ENCODE measurements at places on chromosomes 13 and 19.

DNA sequence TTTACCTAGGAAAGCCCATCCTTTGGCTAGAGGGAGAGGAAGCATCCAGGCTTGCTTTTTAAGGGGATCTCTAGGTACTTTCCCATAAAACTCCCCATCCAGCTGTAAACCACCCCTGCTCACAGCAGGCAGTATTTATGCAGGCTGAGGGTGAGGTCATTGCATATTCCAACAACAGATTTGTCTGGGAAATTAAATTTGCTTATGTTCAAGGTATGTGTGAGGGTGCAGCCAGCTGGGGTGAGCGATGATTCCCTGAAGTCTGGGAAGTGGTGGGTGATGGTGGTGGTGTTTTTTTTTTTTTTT, 96.3 kb upstream of the C1QTNF9B start:
- DNase-seq: peak; percentile 27

DNA sequence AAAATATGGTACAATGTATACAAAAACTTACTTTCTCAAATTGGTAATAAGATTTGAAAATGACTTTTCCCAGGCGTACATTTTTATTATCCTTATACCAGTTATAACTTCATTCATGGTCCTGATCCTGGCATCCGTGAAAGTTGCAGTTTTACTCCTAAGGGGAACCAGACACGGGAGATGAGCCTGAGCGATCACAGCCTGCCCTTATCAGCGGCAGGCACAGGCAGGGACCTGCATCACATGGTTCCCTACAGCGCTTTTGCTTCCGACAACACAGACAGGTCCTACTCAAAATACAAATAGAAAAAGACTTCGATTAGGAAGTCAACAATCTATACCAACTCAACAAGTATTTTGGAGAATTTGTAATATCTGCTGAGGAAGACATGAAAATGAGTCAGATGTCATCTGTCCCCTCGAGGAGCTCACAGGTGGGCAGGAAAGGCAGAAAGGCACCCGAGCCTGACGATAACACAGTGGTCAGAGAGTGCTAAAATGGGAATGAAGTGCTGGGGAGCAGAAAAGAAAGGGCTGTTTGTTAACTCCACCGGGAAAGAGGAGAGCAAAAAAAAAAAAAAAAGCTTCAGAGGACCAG, 93.4 kb downstream of the ABCC4 start:
- DNase-seq: no peak

DNA sequence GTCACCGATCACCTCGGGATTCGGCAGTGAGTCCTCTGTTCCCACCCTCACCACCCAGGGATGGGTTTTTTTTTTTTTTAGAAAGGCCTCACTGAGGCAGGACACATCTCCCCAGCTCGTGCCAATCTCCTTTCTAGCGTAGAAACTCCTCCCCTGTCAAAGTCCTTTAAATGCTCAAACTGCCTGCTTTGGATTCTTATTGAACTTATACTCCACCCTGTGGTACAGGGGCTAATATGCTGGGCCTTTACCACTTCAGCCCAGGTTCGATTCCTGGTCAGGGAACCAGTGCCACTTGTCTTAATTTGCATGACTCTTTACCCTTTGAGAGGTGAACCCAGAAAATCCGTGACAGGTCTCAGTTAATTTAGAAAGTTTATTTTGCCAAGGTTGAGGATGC, 8.3 kb upstream of the ZNF14 start:
- no peak for DNase-seq

- no peak for DNase-seq
Observed at GRCh38 chr13:39149896-39150295, 111.6 kb downstream of the NHLRC3 start.

DNA sequence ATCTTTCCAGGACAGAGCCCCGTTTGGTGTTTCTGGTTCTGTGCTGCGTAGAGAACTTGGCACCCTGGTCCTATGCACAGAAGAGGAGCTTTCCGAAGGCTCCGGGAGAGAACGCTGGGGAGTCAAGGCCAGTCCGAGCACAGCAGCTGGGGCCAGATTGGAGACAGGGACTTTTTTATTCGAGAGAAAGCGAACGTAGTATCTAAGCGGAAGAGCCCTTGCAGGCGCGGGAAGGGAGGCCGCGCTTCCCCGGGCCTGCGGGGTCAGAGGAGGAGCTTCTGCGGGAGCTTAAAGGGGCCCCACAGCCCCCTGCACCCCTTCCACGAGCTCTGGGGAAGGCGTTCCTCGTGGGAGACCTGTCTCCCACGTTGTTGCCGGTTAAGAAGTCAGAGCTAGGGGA, 48.6 kb upstream of the ARHGEF7 start:
- no peak for DNase-seq

- no peak for DNase-seq
Observed at GRCh38 chr13:33634546-33634982, 183.4 kb upstream of the RFC3 start.

DNA sequence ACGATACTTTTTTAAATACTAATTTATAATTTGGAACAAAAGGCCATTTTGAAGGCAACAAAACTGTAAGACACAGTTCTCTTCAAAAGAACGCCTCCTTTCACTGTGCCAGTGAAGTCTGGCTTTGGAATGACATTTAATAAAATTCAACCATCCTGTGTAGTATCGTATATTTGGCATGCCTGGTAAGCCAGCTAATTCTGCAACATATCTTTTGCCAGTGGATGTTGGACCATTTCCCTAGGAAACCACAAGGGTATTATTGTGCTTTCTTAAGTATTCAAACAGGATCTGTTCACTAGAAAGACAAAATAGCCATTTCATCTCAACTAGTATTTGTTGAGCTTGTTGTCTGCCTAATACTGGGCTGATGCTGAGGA, 111.6 kb downstream of the RGCC start:
- peak; percentile 47 for DNase-seq

DNA sequence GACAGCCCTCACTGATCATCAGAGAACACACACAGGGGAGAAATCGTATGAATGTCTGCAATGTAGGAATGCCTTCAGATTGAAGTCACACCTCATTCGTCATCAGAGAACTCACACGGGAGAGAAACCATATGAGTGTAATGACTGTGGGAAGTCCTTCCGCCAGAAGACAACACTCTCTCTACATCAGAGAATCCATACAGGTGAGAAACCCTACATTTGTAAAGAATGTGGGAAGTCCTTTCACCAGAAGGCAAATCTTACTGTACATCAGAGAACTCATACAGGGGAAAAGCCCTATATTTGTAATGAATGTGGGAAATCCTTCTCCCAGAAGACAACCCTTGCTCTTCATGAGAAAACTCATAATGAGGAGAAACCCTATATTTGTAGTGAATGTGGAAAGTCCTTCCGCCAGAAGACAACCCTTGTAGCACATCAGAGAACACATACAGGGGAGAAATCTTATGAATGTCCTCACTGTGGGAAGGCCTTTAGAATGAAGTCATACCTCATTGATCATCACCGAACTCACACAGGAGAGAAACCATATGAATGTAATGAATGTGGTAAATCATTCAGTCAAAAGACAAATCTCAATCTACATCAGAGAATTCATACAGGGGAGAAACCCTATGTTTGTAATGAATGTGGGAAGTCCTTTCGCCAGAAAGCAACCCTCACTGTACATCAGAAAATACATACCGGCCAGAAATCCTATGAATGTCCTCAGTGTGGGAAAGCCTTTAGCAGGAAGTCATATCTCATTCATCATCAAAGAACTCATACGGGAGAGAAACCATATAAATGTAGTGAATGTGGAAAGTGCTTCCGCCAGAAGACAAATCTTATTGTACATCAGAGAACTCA, 32.5 kb downstream of the ZNF567 start:
- DNase-seq: peak; percentile 3

DNA sequence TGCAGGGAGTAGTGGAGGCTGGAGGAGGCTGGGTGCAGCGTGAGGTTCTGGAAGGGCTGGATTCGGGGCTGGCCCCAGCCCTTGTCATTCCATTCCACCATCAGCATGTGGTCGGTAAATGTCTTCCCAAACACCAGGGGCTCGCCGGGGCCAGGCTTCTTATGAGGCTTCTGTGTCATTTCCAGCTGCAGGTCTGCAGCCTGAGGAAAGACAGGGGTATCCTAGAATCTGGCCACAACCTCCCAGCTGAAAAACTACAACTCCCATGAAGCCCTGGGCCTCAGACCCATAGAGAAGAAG, 4.4 kb downstream of the BCAT2 start:
- no peak for DNase-seq

- no peak for DNase-seq
Observed at GRCh38 chr19:11479090-11479897, 1.6 kb downstream of the ELAVL3 start.

- no peak for DNase-seq
Observed at GRCh38 chr19:45355910-45356309, 14.5 kb downstream of the ERCC2 start.

- DNase-seq: peak; percentile 18
Observed at GRCh38 chr19:41746593-41747227, 8.6 kb upstream of the CEACAM6 start.

- no peak for DNase-seq
Observed at GRCh38 chr13:40205771-40206240, 460.6 kb downstream of the FOXO1 start.

DNA sequence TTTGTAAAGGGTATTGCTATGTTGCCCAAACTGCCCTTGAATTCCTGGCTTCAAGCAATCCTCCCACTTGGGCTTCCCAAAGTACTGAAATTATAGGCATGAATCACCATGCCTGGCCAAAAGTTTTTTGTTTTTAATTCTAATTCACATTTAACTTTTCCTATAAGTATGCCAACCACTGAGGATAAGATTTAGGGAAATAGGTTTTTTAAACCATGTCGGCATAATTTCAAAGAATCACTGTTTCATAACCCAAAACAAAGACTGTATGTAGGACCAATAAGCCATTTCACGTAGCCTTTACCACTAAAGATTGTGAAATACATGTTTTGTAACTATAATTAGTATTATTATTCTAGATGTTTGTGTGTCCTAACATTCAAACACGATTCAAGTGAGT, 8.2 kb downstream of the ZDHHC20 start:
- DNase-seq: no peak

GRCh38 chr19:28644169-28644775, 568.7 kb downstream of the UQCRFS1 start:
- DNase-seq: no peak

GRCh38 chr13:48094404-48094780, 512 bp downstream of the MED4 start:
- DNase-seq: no peak

DNA sequence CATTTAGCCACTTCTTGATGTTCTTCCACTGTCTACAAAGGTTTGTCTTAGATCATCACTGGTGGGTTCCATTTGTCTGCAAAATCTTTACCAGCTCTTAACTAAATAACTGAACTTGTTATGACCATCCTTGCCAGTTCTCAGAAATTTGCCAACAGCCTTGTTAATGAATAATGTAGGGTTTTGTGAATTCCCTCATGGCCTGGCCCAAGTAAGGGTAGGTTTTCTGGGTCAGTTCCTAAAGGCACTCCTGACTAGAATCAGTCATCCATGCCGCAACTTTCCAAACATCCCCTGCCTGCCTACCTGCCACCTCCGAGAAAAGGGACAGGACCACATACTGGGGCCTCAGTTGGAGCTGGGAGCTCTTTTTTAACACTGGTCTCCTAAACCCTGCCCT, 4.0 kb downstream of the COL4A1 start:
- DNase-seq: no peak

- DNase-seq: no peak
Observed at GRCh38 chr13:103539265-103539664, 473.0 kb upstream of the SLC10A2 start.

GRCh38 chr19:53826876-53827275, 2.8 kb upstream of the NLRP12 start:
- no peak for DNase-seq

- DNase-seq: no peak
Observed at GRCh38 chr13:86447479-86447878, 648.3 kb upstream of the SLITRK6 start.

GRCh38 chr19:33175886-33176669, 18.1 kb upstream of the LRP3 start:
- peak; percentile 27 for DNase-seq

GRCh38 chr13:59261928-59262488, 901.7 kb downstream of the DIAPH3 start:
- peak; percentile 4 for DNase-seq
